ENCODE measurements at places on chromosomes 2 and 18.

- DNase-seq: no peak
Observed at GRCh38 chr2:149877913-149878312, 290.3 kb upstream of the MMADHC start.

DNA sequence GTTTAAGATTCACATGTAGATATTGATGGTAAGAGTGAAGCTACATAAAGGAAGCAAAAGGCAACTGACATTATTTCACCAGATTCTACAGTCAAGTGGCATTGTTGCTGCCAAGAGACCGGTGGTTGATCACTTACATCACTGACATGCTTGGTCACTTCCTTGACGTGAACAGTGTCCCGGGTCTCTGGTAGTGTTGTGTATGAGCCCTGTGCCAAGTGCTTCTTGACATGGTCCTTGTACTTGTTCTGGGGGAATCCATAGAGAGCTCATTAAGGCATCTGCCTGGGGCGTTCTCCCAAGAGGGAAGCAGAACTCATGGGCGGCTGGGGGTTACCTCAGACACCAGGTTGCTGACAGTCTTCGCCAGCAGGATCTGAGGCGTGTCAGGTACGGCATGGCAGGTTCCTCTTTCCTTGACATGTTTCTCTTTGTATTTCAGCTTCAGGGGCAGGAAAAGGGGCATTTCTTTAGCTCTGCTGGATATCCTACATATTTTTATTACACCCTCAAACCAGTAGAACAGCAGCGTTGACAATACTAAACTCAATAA is 116.2 kb downstream of the RIF1 start:
- no peak for DNase-seq

DNA sequence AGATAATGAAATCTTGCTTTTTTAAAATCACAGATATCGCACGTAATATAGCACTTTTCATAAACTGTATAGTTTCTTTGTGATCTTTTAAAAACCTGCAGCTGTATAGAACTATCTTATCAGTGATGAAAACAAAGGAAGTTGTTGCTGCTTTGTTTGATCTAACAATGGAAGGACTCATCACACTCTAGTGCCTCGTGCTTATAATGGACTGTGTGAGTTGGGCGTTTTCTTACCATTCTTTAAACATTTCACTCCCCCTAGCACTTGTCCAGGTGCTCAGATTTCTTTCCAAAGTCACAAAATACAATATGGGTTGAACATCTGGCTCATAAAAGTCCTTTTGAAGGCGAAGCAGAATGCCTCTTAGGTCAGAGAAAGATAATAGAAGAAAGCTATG is 94.8 kb upstream of the SPATS2L start:
- DNase-seq: no peak

DNA sequence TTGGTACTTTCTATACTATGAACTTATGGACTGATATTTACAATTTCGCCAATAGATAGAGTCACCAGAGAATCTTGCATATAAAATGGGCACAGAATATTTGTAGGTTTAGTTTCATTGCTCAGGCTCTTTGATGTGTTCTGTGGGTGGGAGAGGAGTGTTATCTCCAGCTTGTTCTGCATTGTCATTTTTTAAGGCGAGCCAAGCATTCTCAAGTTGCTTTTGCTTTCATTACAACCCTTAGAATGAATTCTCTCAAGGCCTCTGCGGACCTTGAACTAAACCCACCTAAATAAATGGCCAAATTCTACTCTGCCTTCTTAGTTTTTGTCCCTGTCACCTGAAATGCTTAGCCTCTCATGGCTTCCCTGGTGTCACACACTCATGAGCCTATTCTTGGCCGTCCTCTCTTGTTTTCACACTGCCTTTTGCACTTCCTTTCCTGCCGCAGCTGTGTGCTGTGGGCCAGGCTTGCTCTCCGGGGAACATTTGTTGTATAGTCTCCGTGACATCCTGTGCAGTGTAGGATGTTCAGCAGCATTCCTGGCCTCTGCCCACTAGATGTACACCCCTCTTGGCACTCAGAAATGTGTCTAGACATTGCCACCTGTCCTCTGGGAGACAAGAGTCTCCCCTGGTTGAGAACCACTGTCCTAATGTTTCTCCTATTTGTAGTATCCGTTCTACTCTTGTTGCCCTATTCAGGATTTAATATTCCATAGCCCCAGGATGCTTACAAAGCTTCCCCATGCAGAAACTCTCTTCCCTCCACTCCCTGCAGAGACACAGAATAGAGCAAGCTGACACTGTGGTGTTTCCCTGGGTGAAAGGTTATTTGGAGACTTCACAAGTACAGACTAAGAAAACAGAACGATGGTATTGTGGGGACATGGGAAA is 255.6 kb downstream of the PTPRM start:
- DNase-seq: no peak

DNA sequence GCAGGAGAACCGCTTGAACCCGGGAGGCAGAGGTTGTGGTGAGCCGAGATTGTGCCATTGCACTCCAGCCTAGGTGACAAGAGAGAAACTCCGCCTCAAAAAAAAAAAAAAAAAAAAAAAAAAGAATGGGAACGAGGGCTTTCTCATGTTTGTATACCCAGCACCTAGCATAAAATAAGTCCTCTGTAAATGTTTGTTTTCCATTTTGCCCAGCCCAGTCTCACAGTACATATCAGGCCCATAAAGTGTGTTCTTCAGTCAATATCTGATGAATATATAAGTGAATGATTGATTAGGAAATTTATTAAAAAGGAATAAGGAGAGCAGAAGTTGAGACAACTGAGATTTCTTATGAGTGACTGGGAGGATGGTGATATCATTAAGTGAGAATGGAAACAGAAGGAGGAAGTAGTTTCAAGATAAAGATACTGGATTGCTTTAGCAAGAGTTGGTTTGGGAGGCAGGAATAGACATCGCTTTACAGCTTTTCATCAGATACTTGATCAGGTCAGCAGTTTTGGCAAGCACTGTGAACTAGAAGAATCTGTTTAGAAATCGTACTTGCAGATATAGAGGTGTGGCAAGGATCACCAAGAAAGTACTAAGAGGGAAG is 327.5 kb downstream of the KIAA1328 start:
- DNase-seq: no peak

- no peak for DNase-seq
Observed at GRCh38 chr18:3675446-3675845, 225.5 kb downstream of the TGIF1 start.

GRCh38 chr2:106843001-106843909 is 42.7 kb downstream of the ST6GAL2 start:
- DNase-seq: no peak

All from RWPE2 (cell line).